Ecto neural progenitor cell (in vitro differentiated cells): ENCODE measurements at places on chromosomes 4 and X.
A peak's percentile ranks its signal among the peaks of the same experiment; 100 is the strongest.

DNA sequence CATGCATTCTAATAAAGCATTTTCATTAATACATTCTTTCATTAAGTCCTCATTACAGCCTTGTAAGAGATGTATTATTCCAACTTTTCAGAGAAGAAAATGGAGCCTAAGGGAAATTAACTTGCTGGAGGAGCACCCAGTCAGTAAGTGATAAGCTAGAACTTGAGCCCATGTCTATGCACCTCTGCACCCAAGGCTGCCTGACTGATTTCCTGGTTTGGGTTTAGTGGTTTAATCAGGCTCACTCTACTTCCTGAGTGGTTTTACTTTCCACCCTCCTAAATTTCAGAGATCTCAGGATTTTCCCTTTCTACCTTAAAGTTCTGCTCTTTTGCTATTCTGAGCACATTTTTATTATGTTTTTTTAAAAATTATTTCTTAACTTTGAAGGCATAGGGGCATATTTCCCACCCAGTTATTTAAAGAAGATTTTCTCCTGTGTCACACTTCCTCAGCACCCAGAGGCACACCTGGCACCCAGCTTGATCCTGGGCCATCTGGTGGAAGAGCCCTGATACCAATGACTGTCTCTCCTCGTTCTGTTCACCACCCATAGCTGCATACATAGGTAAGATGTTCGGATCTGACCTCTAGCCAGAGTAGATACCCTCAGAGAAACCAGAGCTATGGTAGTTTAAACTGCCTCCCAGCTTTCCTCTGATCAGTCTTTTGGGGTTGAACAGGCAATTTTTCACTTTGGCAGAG, 10.4 kb downstream of the CORIN start:
- no peak for DNase-seq

- DNase-seq = no peak
Observed at GRCh38 chr4:1409491-1410425, 3.5 kb upstream of the NKX1-1 start.

- DNase-seq = peak; percentile 91
Observed at GRCh38 chrX:2828959-2829411, 255 bp downstream of the GYG2 start.

GRCh38 chr4:75243570-75243969, 270.6 kb downstream of the RCHY1 start:
- no peak for DNase-seq

DNA sequence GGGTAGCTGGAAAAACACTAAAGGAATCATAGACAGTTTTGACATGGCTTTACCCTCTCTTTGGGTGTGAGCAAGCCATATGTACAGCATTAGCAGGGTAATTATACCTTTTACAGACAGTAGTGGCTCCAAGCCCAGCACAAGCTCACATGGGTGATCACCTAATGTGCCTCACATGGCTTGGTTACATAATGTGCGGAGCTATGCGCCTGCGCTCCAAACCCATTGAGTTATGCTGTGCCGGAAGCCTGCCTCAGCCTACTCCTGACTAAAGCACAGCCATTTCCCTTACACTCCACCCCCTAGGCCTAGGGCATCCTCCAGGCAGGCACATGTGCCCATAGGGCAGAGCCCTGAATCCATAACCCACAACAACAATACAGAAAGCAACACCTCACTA, 6.5 kb upstream of the TSPAN5 start:
- no peak for DNase-seq

DNA sequence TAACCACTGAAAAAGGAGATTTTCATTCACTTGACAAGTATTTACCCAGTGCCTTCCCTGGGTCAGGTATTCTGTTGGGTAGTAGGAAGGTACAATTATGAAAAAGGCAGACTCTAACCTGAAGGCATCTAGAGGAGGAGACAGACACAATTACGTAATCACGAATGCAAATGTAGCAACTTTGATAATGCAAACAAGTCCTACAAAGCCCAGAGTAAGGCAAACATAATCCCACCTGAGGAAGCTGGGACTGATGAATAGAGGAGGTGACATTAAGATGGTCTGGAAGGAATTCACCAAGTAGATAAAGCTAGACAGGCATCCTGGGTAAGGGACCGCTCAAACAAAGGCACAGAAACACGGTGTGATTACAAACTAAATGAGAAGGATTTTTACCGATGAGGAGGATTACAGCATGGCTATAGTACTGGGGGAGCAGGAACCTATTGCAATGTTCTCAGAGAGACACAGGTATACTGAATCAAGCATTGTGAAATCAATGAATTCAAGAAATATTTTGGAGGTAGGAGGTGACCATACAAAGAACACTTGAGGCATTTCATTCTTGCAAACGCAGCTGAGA, 37.1 kb downstream of the TMEM150C start:
- no peak for DNase-seq

DNA sequence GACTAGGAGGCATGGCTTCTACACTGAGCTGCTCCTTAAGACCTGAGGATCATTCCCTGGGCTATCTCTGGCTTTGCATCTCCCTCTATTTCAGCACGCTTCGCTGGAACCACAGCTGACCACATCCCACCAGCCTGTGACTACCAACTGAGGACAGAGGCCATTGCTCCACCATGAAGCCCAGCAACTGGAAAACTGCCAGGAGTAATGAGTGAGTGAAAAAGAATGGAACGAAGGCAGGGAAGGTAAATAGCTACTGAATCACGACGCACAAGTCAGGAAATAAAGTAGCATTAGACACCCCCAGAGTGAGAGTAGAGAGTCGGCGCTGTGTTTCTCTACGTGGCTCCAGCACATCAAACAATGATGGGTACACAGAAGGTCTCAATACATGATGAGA, 314.7 kb downstream of the LDB2 start:
- DNase-seq = no peak

DNA sequence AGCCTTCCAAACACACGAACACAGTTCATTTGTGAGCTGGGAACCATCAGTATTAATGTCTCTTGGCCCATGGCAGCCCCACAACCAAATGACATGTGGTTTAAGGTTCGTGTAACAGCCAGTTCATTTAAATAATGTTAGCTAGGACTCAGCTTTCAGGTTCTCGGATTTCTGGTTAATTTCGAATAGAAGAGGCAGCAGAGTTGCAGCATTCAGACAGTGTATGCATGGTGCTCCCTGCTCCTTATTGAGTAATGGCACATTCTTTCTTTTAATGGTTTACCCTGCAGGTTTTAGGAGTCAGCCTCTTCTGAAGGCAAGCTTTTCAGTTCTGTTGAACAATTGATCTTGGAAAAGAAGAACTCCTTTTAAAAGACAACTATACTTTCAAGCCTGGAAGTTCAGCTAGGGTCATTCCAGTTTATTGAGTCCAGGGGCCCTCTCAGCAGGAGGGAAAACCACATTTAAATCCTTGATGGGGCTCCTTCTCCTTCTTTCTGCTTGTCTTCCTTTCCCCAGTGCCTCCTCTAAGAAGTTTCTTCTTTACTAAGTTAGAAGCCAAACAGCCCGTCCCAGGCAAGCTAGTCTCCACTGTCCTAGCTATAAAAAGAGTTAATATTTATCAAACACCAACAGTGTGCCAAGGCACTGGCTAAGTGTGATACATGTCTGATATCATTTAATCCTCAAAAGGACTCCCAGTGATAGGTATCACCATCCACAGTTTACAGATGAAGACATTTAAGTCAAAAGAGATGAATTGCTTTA, 5.0 kb upstream of the RNF175 start:
- DNase-seq = no peak

DNA sequence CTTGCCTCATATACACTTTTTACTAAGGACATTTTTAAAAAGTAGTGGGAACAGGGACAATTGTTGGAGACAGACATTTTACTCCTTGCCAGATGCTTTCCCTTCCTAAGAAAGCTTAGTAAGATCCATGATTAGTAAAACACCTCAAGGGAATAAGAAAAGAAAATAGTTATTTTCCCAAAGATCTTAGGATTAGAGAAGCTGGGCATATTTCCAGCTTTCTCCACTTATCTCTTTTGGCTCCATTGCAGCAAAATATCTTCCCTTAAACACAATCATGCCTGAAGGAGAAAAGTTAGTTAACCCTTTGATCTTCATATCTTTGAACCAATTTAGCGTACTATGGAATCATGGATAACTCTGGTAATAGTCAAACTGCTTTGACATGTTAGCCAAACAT, 257.9 kb downstream of the PCDH18 start:
- DNase-seq = no peak

DNA sequence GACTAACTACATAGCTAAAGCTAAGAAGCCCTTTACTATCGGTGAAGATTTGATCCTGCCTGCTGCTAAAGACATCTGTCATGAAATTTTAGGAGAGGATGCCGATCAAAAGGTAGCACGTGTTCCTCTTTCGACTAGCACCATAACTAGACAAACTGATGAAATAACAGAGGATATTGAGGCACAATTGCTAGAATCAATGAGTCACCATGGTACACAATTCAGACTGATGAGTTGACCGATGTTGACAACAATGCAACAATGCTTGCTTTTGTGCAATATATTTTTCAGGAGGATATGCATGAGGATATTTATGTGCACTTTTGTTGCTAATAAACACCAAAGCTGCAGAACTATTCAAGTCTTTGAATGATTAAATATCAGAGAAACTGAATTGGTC, 24.3 kb downstream of the TBCK start:
- no peak for DNase-seq

- DNase-seq = no peak
Observed at GRCh38 chr4:56261027-56261426, 126.3 kb downstream of the AASDH start.

DNA sequence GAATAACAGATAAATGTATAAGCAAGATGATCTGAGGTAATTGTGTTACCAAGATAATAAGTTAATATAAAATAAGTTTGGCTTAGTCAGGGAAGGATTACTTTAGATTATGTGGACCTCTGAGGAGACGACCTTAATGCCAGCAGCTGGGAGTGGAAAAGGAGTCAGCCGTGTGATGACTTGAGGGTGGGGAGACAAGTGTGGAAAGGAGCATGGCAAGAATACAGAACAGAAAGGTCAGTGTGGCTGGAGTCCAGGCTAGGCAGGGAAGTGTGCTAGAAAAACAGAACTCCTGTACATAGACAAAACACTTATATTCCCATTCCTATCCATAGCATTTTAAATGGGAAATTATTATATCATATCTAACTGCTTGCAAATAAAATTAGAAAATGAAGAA, 138.8 kb downstream of the PDLIM5 start:
- no peak for DNase-seq

DNA sequence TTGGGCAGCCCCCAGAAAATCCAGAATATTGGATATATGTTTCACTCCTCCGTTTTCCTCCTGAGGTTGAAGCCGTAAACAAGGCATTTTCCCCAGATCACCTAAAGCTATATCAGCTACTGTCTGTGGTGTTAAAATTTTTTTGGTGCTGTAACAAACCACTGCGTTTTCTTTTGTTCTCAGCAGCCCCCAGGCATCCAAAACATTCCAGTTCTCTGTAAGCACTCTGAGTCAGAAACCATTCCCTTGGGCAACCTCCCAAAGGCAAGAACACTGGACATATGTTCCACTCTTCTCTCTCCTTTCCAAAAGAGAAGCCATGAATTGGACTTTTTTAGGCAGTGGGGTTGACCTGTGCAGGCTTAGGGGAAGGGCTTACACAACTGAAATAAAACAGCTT, 310.9 kb downstream of the MID1IP1 start:
- no peak for DNase-seq

DNA sequence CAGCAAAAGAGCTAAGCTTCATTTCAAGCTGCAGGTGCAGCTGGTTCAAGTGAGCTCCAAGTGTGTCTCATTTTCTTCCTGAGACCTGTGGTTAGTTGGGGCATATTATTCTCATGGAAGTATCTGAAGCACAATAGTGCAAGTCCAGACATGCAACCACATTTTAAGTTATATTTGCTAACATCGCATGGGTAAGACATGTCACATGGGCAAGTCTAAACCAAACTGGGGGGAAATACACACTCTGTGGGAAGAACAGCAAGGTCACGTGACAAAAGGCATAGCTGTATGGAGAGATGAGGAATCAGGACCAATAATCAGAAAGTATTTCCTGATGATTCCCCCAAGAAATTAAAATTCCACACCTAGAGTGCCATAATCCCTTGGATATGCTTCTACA, 94.9 kb upstream of the NDP start:
- DNase-seq = no peak

- DNase-seq = no peak
Observed at GRCh38 chr4:41476310-41476885, 61.6 kb upstream of the LIMCH1 start.

- no peak for DNase-seq
Observed at GRCh38 chr4:65089666-65090065, 580.6 kb downstream of the EPHA5 start.

GRCh38 chr4:4388311-4388790, 1.4 kb downstream of the NSG1 start:
- no peak for DNase-seq

DNA sequence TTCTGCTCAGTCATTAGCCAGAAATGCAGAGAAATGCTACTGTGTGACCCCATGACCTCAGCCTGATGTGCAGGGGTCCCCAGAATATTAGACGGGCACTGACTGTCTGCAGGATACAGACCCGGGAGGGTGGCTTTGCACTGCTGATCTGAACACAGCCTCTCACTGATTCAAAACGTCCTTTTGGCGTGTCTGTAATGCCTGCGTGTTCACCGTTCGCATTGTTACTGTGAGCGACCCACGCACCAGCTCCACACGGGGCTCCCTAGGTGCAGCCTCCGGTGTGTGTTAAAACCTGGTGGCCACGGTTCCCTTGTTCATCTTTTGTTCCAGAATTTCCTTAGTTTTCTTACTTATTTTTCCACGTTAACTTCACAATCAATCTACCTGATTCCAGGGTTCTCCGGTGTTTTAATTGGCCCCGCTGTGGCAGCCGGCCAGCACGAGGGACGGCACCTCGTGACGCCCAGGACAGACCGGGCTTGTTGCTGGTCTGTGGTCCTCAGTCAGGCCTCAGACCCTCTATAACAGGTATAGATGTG, 32.0 kb upstream of the SPON2 start:
- no peak for DNase-seq

DNA sequence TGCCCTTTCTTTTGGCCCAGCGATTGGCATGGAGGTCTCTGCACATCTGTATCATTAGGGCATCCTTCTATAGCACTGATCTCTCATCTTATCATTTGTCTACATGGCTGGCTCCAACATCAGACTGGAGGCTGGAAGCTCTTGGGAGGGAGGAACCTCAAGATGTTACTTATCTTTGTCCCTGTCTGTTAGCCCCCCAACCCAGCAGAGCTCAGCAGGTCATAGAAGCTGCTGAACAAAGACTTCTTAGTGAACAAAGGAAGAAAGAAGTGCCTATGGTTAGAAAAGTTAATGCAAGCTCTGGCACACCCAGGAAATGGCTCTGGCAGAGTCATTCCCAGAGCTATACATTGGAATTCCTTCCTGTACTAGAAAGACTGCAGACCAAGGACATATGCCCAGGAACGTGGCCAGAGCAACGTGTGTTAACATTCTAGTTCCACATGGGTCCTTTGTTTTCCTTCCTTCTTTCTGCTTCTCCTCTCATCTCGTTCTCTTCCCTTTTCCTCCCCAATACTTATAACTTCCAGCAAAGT, 74.0 kb downstream of the SEL1L3 start:
- DNase-seq = no peak

DNA sequence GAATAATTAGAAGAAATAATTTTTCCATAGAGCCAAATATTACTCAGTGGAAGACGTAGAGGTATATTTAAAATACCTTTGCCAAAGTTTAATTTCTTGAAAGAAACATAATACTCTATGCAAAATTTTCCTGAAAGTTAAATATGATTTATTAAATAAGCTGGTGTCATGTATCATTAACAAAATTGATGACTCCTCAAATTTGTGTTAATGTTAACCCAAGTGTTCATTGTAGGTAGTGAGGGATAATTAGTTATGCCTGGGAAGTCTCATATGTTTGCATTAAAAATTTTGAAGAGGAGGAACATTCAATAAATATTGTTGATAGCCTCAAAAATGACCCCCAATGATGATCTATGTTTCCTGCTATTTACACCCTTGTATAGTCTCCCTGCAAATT, 292.7 kb upstream of the AMOT start:
- DNase-seq = no peak
